ENCODE measurements at places on chromosomes 3 and 15. TPM values are rescaled to one million over a fixed set of nuclear protein-coding genes. Genes with fewer than 3 reads are reported as not detected.

Gene FMN1
- 26.4 TPM for total RNA-seq

Gene CFAP161
- total RNA-seq, result 0.16 TPM

Gene CA12
- 101 TPM for total RNA-seq

Gene PATL2
- total RNA-seq, result 1.4 TPM

Gene FOXL2NB
- total RNA-seq, result not detected

Gene GXYLT2
- 24.1 TPM for total RNA-seq

Gene PLOD2
- 65.9 TPM for total RNA-seq
